ENCODE measurements at places on chromosomes 2 and 18. TPM values are rescaled to one million over a fixed set of nuclear protein-coding genes. Genes with fewer than 3 reads are reported as not detected.
A peak's percentile ranks its signal among the peaks of the same experiment; 100 is the strongest.

DNA sequence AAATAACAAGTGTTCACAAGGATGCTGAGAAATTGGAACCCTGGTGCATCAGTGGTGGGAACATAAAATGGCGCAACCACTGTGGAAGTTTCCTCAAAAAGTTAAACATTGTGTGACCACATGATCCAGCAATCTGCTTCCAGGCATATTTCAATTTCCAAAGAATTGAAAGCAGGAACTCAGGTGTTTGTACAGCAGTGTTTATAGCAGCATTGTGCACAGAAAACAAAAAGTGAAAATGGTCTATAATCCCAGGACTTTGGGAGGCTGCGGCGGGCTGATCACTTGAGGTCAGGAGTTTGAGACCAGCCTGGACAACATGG lies 38.6 kb upstream of the MYCN start:
- no peak for DNase-seq

DNA sequence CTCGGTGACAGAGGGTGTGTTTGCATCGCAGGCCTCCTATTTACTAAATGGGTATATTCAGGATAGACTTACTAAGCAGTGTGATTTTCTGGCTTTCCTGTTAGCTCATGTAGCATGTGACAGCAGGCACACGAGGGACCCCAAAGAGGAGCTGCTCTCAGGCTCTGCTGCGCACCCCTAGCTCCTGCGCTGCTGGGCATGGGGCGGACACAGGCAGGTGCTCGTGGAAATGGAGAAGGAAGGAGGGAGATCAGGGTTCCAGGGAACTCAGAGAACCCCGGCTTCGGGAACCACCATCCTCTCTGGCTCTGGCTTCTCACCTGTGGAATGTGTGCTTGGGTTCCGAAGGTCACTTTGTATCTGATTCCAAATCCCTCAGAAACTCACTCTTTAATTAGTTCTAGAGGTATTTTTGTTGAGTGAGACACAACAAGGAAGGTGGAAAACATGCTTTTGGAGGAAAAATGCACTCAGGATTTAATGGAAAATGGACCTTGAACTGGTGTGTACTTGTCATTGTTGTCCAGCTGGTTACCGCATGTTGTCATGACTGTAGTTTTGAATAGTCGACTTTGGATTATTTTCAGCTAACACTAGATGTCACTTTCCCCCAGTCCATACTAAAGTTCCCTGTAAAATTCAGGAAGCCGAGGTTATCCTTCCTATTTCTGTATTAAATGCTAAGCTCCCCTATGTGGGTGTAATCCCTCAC lies 3.5 kb downstream of the SNTG2 start:
- peak; percentile 27 for DNase-seq

- no peak for DNase-seq
Measured at GRCh38 chr2:55672630-55673029, 21.0 kb downstream of the PNPT1 start.

DNA sequence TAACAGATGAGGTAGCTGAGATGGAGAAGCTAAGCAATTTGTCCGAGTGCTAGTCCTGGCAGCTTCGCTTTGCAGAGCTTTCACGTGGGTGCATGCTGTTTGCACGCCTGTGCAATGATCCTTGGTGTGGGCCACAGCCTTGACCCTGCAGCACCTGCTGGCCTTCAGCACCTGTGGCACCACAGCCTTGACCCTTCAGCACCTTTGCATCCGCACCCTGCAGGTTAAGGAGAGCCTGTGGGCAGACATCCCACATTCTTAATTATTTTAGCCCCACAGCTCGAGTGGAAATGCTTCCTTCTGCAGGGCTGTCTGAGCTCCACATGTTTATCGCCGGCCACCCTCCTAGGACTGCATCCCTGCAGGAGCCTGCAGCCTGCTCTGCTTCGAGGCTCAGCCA lies 19.3 kb downstream of the NCK2 start:
- no peak for DNase-seq

DNA sequence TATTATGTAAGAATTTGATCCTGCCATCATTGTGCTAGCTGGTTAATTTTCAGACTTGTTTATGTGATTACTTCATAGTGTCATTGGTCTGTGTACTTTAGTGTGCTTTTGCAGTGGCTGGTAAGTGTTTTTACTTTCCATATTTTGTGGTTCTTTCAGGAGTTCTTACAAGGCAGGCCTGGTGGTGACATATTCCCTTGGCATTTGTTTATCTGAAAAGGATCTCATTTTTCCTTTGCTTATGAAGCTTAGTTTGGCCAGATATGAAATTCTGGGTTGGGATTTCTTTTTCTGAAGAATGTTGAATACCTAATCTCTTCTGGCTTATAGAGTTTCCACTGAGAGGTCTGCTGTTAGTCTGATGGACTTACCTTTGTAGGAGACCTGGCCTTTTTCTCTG lies 72.8 kb upstream of the MC4R start:
- no peak for DNase-seq

GRCh38 chr2:150856596-150857281 lies 369.3 kb upstream of the RND3 start:
- DNase-seq = no peak

DNA sequence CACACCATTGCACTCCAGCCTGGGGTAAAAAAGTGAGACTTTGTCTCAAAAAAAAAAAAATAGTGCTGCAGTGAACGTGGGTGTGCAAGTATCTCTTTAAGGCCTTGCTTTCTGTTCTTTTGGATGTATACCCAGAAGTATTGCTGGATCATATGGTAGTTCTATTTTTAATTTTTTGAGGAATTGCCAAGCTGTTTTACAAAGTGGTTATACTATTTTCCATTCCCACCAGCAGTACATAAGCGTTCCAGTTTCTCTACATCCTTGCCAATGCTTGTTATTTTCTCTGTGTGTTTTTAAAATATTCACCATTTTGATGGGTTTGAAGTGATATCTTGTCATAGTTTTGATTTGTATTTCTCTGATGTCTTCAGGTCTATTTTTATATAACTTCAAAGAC lies 13.1 kb downstream of the ARMC9 start:
- no peak for DNase-seq

GRCh38 chr2:56109994-56110393 lies 73.8 kb upstream of the CCDC85A start:
- DNase-seq = no peak

- DNase-seq = no peak
Measured at GRCh38 chr2:6977786-6978185, 60.6 kb downstream of the RNF144A start.

DNA sequence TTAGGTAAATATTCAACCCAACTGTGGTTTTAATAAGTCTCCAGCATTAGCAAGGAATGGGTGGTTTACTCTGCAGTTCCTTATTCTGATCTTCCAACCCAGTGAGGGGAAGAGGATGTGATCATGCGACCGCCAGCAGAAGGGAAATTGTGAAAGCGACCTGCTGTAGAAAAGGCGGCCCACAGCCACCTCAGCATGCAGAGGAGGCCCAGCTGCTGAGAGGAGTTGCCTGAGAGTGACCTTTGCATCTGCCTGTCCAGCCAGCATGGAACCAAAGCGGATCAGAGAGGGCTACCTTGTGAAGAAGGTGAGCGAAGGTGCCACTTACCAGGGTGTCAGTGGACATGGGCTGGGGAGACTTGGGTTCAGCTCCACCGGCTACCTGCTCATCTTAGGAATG lies at the start of gene PLEK:
Gene PLEK, plus strand, starts transcription at position 196 of the 400 bp plus-strand sequence. Its CDS starts 70 bp downstream, at position 266.
- peak; percentile 18 for DNase-seq

DNA sequence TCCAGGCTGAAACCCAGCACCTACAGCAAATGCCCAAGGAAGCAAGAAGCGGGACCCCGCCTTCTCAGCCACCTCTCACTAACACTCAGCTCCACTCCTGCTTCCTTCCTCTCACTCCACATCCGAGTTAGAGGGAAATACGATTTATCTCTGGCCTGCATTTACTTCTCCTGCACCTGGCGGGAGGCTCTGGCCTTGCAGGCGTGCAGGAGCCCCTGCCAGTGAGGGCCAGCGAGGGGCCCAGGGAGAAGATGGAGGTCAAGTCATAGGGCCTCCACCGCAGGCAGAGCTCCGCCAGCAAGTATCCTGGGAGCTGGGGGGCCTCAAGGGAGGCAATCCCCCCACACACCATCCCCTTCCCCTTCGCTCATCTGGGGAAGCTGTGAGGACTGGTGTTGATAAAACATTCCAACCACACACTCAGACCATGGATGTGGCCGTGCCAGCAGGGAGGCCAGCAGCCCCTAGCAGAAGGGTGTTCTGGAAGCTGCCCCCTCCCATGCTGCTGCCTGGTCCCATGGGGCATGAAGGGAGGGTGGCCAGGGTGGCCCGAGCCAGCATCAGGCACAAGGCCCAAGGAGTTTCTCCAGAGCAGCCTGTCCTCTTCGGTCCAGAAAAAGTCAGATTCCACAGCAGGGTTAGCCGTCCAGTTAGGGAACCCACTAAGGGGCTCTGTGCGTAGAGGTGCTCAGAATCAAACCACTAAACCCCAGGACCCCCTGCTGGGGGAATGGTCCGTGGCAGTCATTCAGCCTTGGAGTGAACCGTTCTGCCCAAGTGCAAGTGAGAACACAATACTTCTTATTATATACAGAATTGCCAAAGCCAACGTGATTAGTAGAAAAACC lies 91.2 kb downstream of the HDAC4 start:
- DNase-seq = no peak

DNA sequence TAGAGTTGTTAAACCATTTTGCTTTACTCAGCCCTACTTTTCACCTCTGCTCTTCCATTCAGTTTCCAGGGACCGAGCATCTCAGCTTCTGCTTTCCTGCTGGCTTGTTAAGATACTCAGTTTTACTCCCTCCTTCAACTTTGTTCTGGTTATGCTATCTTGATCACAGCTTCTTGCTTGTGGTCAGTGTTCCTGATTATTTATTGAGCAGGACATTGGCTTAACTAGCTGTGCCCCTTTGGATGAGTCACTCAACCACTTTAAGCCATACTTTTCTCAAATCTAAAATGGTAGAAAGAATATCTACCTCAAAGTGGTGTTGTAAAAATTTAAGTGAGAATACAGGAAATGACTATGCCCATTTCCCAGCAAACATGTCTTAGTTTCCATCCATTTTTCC lies 124.0 kb downstream of the KYNU start:
- DNase-seq = no peak

DNA sequence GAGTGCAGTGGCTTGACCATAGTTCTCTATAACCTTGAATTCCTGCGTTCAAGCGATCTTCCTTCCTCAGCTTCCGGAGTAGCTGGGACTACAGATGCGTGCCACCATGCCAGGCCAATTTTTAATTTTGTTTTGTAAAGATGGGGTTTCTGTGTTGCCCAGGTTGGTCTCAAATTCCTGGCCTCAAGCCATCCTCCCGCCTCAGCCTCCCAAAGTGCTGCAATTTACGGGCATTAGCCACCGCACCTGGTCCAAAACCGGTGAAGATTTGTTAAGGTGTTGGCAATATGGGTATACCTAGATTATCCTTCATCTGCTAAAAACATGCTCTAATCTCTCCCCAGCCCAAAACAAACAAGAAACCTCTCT lies 1.3 kb upstream of the EIF2AK3 start:
- no peak for DNase-seq

DNA sequence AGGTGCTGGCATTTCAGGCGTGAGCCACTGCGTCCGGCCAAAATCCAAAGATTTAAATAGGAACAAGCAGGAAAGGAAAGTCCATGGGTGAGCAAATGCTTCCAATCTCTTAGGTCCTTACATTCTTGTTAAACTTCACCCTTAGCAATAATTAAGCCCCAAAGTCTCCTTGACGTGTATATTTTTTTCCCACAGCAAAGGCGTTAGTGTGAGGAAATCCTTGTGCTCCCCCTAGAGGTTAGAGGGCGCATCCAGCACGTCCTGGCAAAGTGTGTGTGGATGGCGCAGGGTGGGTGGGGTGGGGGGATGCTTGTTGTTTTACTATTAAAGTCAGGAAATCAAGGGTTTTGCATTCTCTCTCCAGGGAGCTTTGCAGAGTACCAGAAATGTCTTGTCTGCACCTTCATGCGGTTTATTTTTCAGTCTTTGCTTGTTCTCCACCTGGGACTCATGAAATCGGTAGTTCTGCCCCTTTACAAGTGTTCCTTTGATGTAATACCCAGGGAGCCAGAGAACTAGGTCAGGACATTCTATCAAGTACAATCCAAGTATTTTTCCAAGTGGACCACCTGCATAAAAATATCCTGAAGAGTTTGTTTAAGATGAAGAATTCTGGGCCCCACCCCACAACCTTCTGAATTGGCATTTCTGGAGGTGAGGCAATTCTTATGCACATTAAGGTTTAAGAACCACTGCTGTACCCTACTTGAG lies 22.2 kb upstream of the ITSN2 start:
- DNase-seq = peak; percentile 68

GRCh38 chr2:128808462-128809258 lies 490.0 kb upstream of the HS6ST1 start:
- peak; percentile 18 for DNase-seq

DNA sequence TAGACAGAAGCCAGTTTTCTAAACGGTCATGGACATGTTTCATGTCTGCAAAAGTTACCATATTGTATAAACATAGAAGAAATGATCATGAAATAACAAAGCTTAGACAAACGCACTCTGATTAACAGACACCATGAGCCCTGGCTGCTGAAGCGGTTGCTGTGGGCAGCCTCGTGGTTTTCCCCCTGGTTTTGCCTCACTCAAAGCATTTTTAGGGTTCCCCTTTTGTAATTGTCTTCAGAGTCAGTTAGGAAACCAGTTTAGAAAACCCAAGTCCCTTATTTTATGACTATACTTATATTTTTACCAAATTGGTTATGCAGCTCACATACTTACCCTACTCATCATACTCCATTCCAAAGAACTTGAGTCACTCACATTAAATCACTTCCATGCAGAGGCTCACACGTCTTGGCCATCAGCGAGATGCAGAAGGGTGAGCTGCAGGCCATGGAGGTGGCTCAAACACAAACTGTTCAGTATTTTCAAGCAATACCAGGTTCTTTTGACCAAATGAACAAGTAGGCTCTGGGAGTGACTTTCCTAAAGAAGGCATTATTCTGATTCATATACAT lies 105.6 kb upstream of the SALL3 start:
- DNase-seq = no peak

DNA sequence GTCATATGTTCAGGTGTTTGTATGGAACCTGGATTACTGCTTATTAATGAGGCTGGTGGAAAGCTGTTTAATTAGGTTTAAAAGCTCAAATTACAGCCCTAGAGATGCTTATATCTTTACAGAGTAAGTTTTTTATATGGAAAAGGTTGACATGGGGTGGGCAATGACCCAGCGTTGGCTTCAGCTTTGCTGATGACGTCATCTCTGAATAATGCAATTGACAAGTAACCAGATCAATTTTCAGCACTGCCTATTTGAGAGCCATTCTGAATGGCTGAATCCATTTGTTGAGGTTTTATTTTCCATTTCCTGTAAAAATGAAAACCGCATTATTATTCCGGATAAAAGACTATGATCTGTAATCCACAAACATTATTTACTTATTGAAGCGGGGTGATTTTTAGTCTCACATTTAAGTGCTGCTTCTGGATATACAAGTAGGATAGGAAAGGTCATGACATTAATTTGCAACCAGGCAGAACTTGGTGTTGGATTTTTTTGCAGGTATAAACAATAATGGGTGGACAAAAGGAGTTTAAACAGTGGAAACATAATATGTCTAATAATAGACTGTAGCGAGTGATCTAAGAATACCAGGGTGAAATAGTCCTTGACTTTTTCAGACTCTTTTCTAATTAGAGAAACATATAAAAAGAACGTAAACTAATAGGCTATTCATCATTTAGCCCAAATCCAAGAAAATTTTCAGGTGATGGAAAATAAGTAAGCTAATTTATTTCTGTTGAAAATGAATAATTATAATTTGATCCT lies 2.7 kb downstream of the PPP1R1C start:
- no peak for DNase-seq

- no peak for DNase-seq
Measured at GRCh38 chr2:28687640-28688385, 63.8 kb upstream of the PPP1CB start.

Gene MYO3B
- not detected for total RNA-seq

Gene FIGN
- 2.1 TPM for total RNA-seq

Gene POTEF
- total RNA-seq = 1.8 TPM

Gene RSAD2
- total RNA-seq = 0.75 TPM

Gene RNF181
- 166 TPM for total RNA-seq

Gene RFTN2
- not detected for total RNA-seq

Gene EN1
- total RNA-seq = not detected

Gene ABCB11
- not detected for total RNA-seq

Data from Caki2 (cell line).